ENCODE measurements at places on chromosomes 7 and 10.

- no peak for DNase-seq
Observed at GRCh38 chr7:133434246-133434865, 181.5 kb downstream of the EXOC4 start.

- no peak for DNase-seq
Observed at GRCh38 chr10:112950714-112951358, 789 bp downstream of the TCF7L2 start.

DNA sequence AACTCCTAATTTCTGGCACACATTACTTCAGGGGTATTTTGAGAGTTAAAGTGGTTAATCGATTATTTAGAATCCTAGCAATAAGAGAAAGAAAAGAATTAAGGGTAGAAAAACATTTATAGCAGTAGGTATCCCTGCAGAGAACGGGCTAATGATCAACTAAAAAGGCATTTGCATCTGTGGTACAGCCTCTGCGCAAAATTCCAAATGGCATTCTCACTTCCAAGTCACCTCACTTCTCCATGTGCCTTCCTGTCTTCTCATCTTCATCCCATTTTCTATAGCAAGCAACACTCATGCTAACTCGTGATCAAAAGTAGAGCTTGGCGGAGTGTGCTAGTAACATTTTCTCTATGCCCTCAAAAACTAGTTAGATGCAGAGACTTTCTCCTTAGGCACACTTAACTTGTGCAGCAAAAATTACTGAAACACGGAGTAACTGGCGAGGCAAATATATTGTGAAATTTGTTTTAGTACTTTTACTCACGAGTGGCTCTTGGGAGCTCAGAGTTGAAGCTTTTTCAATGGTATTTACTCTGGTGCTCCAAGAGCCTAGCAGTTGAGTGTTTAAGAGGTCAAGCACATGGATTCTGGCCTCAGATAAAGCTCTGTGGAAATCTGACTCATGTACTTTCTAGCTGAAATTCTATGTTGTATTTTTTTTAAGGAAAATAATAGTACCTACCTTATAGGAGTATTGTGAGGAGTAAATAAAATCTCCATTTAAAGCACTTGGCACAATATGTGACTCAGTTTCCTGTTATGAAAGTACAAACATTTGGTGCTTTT lies 65.1 kb downstream of the MET start:
- DNase-seq = no peak

GRCh38 chr10:132545659-132546367 lies 8.2 kb downstream of the INPP5A start:
- no peak for DNase-seq

- DNase-seq = no peak
Observed at GRCh38 chr7:21869785-21870402, 75.8 kb downstream of the CDCA7L start.

GRCh38 chr10:124075231-124075955 lies 18.0 kb downstream of the CHST15 start:
- no peak for DNase-seq

GRCh38 chr10:24866604-24867583 lies 85.5 kb downstream of the PRTFDC1 start:
- peak; percentile 35 for DNase-seq

DNA sequence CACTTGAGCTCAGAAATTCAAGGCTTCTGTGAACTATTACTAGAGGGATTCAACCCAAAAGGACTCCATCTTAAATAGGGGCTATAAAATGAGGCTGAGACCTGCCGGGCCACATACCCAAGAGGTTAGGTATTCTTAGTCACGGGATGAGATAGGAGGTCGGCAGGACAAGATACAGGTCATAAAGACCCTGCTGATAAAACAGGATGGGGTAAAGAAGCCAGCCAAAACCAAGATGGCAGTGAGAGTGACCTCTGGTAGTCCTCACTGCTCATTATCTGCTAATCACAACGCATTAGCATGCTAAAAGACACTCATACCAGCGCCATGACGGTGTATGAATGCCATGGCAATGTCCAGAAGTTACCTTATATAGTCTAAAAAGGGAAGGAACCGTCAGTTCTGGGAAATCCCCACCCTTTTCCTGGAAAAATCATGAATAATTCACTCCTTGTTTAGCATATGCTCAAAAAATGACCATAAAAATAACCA lies 101.2 kb upstream of the TRIM24 start:
- no peak for DNase-seq

GRCh38 chr10:60130130-60130579 lies 223.8 kb upstream of the CCDC6 start:
- no peak for DNase-seq

DNA sequence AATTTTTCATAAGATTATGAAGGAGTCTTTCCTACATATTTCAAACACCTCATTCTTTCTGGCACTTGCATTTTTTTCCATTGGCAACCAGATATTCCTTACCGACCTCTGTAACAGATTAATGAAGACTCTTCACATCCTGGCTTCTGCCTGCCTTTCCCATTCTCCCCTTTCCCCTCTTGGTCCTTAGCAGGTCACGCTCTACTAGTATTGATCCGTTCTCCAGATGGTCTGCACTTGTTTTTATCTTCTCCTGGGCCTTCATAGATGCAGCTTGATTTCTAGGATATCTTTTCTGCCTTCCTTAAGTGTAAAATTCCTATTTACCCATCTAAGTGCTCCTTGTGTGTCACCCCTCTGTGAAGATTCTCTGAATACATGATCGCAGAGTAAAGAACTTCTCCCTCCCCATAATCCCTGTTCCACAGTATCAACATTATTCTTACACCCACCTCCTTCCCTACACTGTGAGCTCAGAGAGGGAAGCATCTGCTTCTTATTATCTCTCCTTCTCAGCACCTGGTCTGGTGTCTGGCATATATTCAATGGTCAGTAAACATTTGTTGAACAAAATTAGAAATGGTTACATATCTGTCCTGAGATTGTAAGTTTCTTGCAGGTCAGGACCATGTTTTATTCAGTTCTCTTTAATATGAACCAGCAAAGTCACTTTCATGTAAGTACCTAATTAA lies 654.2 kb downstream of the REEP3 start:
- DNase-seq = no peak

- no peak for DNase-seq
Observed at GRCh38 chr7:44791278-44792219, 4.9 kb upstream of the PPIA start.

DNA sequence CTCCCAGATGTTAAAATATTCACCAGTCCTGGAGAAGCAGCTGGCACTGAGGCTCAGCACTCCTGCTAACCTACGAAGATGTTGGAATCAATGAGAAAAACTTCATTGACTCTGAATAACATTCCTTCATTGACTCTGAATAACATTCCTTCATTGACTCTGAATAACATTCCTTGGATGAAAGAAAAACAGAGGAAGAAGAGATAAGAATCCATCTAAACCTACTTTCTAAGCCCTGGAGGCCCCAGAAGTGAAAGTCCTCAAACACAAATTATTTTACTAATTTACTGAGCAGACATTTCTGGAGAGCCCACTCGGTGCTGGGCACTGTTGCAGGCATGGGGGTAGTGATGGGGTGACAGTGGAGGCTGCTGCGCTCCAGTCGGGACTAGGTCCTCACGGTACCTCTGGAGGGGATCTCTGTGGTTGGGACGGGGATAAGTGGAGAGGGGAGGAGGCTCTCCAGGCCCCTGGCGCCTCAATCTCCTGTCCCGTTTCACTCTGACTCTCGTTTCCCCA lies 254.1 kb downstream of the WDR37 start:
- DNase-seq = no peak

- no peak for DNase-seq
Observed at GRCh38 chr10:5540891-5541290, 16.1 kb downstream of the CALML3 start.

GRCh38 chr10:103493362-103493915 lies at the start of gene NEURL1:
TSS of gene NEURL1 (plus strand) at chr10:103493705. CDS start at chr10:103494388, 683 bp downstream.
- DNase-seq = peak; percentile 59

DNA sequence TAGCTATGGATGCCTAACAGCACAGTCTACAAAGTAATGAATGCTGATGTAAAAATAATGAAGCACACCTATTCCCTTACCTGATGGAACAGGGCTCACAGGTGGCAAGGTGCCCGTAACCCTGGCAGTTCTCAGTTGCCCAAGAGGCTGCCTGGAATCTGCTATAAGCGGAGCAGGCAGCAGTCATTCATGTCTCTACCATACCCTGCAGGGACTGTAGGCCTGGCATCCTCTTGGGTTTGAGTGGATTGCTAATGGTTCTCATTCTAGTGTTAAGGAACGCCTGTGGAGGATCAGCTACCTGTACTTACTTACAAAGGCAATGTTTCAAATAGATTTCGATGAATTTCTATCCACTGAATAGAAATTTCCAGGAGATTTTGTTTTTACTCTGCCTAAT lies 38.4 kb downstream of the BAIAP2L1 start:
- no peak for DNase-seq

DNA sequence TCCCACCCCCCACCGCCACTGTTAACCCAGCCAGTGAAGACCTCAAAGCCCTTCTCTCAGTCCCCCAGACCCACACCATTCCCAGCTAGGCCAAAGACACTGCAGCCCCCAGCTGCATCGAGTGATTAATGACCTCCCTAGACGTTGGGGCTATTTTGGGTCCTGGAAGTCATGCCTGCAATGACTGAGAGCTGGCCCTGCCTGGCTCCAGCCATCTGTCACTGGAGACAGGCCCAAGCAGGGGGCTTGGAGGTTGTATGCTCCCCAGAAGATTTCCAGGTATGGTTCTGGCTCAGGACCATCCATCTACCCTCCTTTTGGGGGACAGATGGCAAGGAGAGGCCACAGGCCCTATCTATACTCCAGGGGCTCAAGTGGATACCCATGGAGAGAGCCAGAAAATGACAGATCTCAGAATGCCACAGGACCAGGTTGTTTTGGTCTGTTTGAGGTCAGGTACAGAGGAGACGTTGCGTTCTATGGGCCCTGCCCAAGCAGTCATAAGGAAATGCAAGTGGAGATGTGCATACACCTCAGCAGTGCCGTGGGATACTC lies 5.1 kb downstream of the KCNIP2 start:
- DNase-seq = peak; percentile 59

DNA sequence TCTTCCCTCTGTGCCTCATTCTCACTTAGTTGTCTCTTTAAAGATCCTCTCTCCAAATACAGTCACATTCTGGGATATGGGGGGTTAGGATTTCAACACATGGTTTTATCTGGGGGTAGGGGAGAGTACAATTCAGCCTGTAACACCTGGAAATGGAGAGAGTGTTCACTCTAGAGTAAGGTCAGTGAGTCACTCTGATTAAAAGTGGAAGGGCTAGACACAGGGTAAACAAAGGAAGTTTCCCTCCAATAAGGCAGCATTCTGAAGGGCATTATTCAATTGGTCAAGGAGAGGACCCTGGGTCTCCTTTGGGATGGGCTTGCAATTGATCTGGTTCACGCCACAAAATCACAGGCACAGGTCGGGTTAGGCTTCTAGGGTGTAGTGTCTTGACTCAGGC lies 232.8 kb upstream of the NPSR1 start:
- DNase-seq = no peak

- peak; percentile 44 for DNase-seq
Observed at GRCh38 chr7:2019711-2020511, 212.8 kb downstream of the MAD1L1 start.

GRCh38 chr10:12720217-12720981 lies 281.1 kb downstream of the CCDC3 start:
- no peak for DNase-seq

GRCh38 chr10:88386821-88387773 lies 196.0 kb downstream of the RNLS start:
- no peak for DNase-seq

DNA sequence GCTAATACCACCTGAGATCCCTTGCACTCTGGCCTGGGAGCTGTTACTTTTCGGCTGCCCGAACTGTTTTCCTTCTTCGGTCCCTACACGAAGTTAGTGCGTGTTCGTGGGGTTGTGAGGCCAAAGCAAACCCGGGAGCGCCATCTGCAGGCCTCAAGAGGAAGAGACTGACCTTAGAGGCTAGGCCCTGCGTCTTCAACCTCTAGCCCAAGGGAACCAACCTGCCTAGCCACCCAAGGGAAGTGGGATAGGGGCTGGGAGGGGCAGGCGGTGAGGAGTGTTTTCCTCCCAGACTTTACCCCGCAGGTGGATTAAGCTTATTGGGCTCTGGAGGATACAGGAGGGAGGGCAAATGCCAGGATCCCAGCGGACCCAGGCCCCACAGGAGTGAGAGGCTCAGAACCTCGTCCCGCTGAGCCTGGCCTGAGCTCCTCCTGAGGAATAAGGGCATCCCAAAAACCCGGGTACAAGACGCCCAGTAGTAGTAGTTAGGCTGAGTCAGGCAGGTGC lies 1.7 kb upstream of the PAX2 start:
- no peak for DNase-seq

- DNase-seq = peak; percentile 36
Observed at GRCh38 chr10:32938554-32939061, 19.4 kb downstream of the ITGB1 start.

GRCh38 chr7:70736715-70737460 lies 395.1 kb upstream of the GALNT17 start:
- no peak for DNase-seq

GRCh38 chr7:128989961-128990360 lies 52.2 kb downstream of the IRF5 start:
- DNase-seq = no peak

DNA sequence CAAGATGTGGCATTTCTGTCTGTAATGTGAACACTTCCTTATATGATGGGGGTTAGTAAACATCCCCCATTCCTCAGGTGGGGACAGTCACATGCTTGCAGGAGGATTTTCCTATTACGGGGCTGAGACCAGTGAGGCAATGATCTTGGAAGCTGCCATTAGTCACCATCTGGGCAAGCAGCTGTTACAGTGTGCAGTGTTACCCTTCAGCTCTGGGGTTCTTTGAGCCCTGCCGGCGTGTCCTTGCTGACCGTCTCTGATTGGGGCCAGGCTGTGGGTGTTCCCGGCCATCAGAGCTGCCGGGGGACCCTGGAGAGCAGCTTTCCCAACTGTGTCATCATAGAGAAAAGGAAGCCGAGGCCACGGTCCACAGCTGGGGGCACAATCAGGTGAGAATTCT lies 126.8 kb upstream of the FAM20C start:
- peak; percentile 29 for DNase-seq

- DNase-seq = no peak
Observed at GRCh38 chr7:121301446-121302213, 27.2 kb upstream of the WNT16 start.
